ENCODE measurements at places on chromosomes 1 and 21. TPM values are rescaled to one million over a fixed set of nuclear protein-coding genes. Genes with fewer than 3 reads are reported as not detected.

The USH2A gene
- not detected for polyA plus RNA-seq

The KRTAP24-1 gene
- polyA plus RNA-seq: not detected

The RNF223 gene
- polyA plus RNA-seq: 0.60 TPM

The SLC26A9 gene
- not detected for polyA plus RNA-seq

The ITLN2 gene
- polyA plus RNA-seq: 0.12 TPM

The TCHHL1 gene
- polyA plus RNA-seq: not detected

The NTMT2 gene
- polyA plus RNA-seq: not detected

The PRELP gene
- 7.2 TPM for polyA plus RNA-seq

The PLD5 gene
- polyA plus RNA-seq: not detected

The GPR157 gene
- polyA plus RNA-seq: 1.8 TPM

The HPCAL4 gene
- 0.57 TPM for polyA plus RNA-seq

The SPRR2B gene
- not detected for polyA plus RNA-seq

The GRIK3 gene
- 1.9 TPM for polyA plus RNA-seq

The RHBG gene
- not detected for polyA plus RNA-seq

The MTR gene
- polyA plus RNA-seq: 6.8 TPM

The ETV3 gene
- 9.0 TPM for polyA plus RNA-seq

The CTTNBP2NL gene
- polyA plus RNA-seq: 11.4 TPM

The NBPF19 gene
- 2.4 TPM for polyA plus RNA-seq

The TFAP2E gene
- 1.2 TPM for polyA plus RNA-seq

The SORT1 gene
- 8.6 TPM for polyA plus RNA-seq

The COG2 gene
- polyA plus RNA-seq: 17.5 TPM

The ITGB2 gene
- 60.5 TPM for polyA plus RNA-seq

The SELL gene
- 62.9 TPM for polyA plus RNA-seq

The SPATA17 gene
- not detected for polyA plus RNA-seq

The ZNF648 gene
- polyA plus RNA-seq: not detected

The INSRR gene
- not detected for polyA plus RNA-seq

The KIF26B gene
- not detected for polyA plus RNA-seq

The CLCA4 gene
- 168 TPM for polyA plus RNA-seq

The UQCRHL gene
- 4.6 TPM for polyA plus RNA-seq

The SPATA1 gene
- polyA plus RNA-seq: not detected

The SGIP1 gene
- polyA plus RNA-seq: under 0.01 TPM

The GABRD gene
- polyA plus RNA-seq: not detected

The SCYL3 gene
- 6.5 TPM for polyA plus RNA-seq

The OR2L5 gene
- polyA plus RNA-seq: 0.03 TPM

The FCAMR gene
- not detected for polyA plus RNA-seq

The TSSK3 gene
- polyA plus RNA-seq: not detected

The CCDC27 gene
- polyA plus RNA-seq: not detected

The PLPP3 gene
- 20.7 TPM for polyA plus RNA-seq

The C1orf210 gene
- 68.5 TPM for polyA plus RNA-seq

The FCRL6 gene
- not detected for polyA plus RNA-seq

The EVI5 gene
- 4.5 TPM for polyA plus RNA-seq

The GJA8 gene
- not detected for polyA plus RNA-seq

The MEX3A gene
- polyA plus RNA-seq: 0.23 TPM

The PRR9 gene
- polyA plus RNA-seq: not detected

The SLAMF9 gene
- polyA plus RNA-seq: 0.15 TPM

The GSTM1 gene
- 27.6 TPM for polyA plus RNA-seq

The CHIA gene
- not detected for polyA plus RNA-seq

The TMOD4 gene
- polyA plus RNA-seq: 0.07 TPM

The CD1D gene
- polyA plus RNA-seq: 5.9 TPM

The GJA4 gene
- not detected for polyA plus RNA-seq

The MYOG gene
- polyA plus RNA-seq: not detected

The SPRR5 gene
- not detected for polyA plus RNA-seq

The TAS1R1 gene
- polyA plus RNA-seq: not detected

The FCGR1A gene
- polyA plus RNA-seq: 6.0 TPM

The IVL gene
- polyA plus RNA-seq: not detected

The LAD1 gene
- polyA plus RNA-seq: 102 TPM

The KPRP gene
- polyA plus RNA-seq: not detected

All from sigmoid colon (tissue), 7 donors.